NT2/D1 (cell line): ENCODE measurements at places on chromosomes 12 and 14.
A peak's percentile ranks its signal among the peaks of the same experiment; 100 is the strongest.

DNA sequence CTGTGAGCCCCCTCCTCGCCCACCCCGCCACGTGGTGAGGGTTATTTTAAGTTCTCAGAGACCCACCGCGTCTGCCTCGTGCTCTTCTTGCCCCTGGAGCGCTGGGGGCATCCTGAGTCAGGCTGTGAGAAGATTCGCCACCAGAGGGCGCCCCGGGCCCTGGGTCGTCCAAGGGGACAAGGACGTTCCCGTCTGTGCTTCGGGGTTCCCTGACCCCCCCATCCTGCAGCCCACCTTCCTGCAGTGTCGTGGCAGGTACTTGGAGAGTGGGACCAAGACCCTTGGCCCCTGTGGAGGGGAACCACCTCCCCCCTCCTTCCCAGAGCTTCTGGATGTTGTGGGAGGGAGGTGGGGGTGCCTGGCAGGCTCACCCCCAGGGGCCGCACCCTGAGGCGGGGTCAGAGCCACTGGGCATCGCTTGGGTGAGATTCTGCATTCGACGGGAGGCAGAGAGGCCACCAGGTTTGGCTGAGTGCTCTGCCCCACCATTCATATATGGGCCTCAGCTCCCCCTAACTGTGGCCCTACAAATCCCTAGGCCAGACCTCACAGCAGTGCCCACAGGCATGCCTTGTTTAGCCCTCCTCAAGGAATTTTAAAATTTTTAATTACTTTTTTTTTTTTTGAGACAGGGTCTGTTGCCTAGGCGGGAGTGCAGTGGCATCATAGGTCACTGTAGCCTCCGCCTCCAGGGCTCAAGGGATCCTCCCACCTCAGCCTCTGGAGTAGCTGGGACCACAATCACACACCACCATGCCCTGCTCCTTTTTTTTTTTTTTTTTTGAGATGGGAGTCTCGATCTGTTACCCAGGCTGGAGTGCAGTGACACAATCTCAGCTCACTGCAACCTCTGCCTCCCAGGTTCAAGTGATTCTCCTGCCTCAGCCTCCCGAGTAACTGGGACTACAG lies 17.0 kb downstream of the RHOF start:
- peak; percentile 60 for DNase-seq

- DNase-seq = no peak
Measured at GRCh38 chr14:65224799-65225198, 122.5 kb upstream of the MAX start.

DNA sequence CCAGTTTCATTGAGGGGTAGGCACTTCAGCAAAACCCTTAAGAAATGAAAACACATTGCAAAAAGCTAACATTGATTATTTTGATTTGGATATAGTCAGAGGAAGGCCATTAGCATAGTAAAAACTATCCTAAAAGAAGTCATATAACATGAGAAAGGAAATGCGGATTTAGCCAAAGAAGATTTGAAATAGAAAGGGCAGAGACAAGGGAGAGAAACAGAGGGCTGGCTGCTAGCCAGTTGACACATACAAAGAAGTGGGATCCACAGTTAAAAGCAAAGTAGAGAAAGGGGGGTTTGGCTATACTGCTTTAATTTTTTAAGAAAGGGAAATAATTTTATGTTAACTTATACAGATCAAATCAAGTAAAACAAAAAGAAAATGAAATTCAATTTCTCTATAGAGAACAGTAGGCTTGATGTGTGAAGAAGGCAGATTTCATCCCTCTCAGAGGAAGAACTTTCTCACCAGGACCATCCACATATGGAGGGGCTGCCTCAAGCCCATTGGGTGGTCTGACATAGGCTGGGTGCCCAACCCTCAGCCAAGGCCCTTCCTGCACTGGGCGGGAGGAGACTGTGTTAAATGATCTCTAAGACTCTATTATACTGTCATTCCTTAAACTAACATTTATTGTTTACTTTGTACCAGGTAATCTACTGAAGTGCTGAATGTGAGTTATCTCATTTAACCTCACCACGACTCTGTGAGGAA lies 420.3 kb downstream of the CCDC91 start:
- no peak for DNase-seq

- no peak for DNase-seq
Measured at GRCh38 chr14:63986789-63987533, 134.2 kb downstream of the SYNE2 start.

DNA sequence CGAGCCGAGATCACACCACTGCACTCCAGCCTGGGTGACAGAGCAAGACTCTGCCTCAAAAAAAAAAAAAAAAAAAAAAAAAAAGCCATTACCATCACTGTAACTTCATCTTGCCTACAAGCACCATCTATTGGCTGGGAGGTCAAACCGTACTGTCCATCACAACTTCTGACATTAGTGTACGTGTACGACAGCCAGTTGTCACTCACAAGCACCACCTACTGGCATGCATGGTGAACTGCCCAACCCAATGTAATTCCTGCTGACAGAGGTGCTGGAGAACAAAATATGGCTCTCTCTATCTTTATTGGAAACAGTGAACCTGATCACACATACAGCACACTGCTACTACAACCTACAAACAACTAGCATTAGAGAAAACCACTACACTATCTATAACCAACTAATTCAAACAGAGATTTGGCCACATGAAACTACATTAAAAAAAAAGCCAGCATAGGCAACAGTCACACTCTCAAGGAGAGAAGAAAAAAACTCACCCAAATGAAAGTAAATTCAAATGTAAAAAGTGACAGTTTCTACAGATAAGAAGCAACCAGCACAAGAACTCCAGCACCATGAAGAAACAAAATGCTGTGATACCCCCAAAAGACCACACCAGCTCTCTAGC lies 82.3 kb downstream of the PUS7L start:
- peak; percentile 16 for DNase-seq

- no peak for DNase-seq
Measured at GRCh38 chr14:31096255-31096654, 70.1 kb upstream of the STRN3 start.

DNA sequence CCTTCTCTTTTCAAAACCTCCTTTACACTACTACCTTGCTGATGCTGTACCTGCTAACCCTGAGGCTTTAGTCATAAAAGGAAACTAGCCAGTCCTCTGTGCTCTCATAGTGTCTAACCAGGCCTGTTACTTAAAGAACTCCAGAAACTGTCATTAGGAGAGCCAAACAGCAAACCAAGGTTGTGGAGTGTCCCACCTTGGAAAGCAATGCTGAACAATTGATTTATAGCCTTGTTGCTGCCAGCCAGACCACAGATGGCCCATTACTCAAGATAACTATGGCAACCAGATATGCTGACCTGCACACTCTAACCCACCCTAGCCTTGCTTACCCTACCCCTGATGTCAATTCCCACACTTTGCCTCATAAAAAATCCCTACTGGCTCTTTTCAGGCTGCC lies 26.5 kb upstream of the BCAT1 start:
- no peak for DNase-seq

- DNase-seq = no peak
Measured at GRCh38 chr14:71488703-71489191, 443.5 kb upstream of the RGS6 start.

DNA sequence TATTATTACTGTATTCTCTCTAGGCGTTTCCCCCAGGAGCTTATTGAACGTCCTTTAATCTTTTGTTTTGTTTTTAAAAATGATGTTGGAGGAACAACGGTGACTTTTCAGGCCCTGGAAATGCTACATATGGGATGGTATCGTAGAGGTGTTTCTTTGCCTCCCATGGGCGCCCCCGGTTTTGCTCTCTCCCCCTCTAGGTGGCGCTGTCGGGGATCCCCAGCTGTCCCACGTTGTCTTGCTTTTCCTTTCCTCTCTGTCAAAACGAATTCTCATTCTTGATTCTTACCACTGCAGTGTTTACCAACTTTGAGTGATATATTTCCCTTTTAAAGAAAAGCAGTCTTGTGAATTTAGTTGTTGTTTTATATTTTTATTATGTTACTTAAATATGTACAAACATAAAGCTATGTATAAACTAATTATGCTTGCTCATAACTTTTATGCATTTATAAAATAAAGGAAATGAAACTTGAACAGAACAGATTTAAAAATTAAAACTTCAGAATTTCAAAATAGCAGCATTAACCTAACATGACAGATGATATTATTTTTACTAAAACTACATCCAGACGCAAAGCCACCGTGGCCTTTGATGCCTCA lies 171.9 kb downstream of the RGS6 start:
- peak; percentile 9 for DNase-seq

DNA sequence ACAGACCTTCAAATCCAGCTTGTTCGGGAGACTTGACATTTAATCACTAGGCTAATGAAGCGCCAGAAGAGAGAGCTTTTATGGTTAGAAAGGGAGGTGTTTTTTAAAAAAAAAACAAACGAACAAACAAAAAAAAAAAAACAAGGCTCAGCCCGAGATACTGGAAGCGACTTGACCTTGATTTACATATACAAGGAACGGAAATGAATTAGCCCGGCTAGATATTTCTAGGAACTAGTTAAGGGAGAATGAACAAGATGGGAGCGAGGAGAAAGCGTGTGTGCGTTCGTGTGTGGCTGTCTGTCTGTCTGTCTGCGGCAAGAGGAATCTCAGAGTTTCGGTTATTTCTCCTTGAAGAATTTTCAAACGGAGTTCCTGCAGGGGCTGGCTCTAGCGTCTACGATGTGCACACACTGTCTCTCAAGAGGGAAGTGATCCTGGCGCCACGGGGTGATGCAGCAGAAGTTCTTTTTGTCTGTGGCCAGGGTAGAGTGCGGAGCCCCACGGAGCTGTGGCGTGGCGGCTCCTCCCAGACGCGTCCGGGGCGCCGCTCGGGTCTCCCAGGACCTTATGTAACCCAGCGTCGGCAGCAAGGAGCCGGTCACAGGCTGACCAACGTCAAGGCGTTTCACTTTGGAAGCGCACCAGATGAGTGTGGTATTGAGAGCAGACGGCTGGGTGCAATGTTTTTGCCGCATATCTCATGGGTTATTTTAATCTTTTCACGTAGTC lies 18.8 kb downstream of the SOCS2 start:
- peak; percentile 54 for DNase-seq

- no peak for DNase-seq
Measured at GRCh38 chr14:73251516-73252215, 14.4 kb downstream of the PAPLN start.

DNA sequence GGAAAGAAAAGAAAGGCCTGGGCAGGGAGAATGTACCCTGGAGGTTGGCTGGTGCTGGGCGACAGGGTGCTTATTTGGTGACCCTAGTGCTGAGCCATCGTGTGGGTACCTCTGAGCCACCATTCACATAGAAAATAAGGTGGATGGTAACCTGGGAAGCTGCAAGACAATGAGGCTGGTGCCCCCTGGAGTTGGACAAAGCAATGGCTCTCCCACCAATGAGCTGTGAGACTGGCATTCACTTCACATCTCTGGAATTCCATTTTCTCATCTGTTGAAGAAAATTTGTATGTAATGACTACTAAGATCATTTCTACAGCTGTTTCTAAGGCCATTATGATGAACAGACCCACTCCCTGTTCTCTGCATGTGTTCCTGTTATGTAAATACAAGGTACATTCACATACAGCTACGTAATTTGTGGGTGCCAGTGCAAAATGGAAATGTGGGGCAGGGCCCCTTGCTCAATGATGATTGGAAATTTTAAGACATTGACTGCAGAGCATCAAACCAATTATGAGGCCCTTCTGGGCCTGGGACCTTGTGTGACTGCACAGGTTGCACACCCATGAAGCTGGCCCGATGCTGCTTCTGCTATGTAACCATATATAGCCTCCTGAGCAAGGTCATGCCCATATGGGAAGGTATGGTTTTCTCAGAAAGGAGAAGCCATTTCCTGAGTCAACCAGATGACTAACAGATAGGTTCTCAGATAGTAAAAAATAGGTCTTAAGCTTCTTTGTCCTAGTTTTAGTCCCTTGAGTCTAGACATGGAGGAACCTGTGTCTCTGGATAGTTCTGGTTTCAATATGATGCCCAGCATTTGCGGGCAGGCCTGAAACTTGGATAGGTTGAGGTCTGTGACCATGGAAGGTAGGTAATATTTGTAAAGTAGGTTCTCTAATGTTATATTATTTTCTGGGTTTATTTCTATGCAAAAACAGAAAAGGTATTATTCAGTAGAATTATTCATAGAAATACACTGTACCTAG lies 63.4 kb upstream of the IGF1 start:
- no peak for DNase-seq

DNA sequence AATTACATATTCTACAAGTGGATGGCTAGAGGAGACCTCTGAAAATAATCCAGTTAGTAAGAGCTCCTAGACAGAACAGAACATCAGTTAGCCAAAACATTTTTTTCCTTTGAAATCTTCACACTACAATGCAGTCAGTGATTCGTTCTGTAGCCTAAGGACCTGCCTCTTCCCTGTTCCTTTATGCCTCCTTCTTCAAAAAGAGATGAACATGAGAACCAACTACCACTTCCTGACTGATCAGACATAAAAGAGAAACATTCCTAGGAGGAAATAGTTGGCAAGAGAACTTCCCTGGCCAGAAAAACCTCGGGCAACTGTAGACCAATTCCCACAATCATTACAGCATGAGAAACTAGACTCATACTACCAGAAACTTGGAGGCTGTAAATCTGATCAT lies 29.4 kb downstream of the ITPR2 start:
- DNase-seq = no peak

DNA sequence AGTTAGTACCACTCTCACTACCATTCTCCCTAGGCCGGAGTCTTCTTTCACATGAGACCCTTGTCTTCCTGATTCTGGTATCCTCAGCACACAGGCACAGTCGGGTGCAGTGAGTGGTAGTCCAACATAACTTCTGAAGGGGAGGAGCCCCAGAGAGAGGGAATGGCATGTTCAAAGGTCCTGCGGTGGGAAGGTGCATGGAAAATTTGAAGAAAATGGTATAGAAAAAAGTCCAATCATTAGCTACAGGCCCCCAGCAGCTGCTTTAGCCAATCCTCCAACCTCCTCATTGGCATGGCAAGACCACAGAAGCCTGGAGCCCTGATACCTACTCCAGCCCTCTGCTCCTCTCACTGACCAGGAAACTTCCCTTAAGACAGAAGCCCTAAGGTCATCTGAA lies 96.6 kb downstream of the ZFP36L1 start:
- DNase-seq = no peak

GRCh38 chr12:115623764-115624334 lies 653.6 kb downstream of the MED13L start:
- peak; percentile 30 for DNase-seq
